ENCODE measurements at places on chromosomes 1 and 21. TPM values are rescaled to one million over a fixed set of nuclear protein-coding genes. Genes with fewer than 3 reads are reported as not detected.

SELENBP1 gene
- total RNA-seq, result 28.3 TPM

RGS4 gene
- 130 TPM for total RNA-seq

HES2 gene
- total RNA-seq, result not detected

LRRC3 gene
- total RNA-seq, result 0.88 TPM

CHI3L1 gene
- 932 TPM for total RNA-seq

IGSF9 gene
- total RNA-seq, result under 0.01 TPM
